Sciatic nerve (tissue), 2 donors: ENCODE measurements at places on chromosomes 7 and 10. TPM values are rescaled to one million over a fixed set of nuclear protein-coding genes. Genes with fewer than 3 reads are reported as not detected.

Gene NKX2-3
- total RNA-seq = not detected

DNA sequence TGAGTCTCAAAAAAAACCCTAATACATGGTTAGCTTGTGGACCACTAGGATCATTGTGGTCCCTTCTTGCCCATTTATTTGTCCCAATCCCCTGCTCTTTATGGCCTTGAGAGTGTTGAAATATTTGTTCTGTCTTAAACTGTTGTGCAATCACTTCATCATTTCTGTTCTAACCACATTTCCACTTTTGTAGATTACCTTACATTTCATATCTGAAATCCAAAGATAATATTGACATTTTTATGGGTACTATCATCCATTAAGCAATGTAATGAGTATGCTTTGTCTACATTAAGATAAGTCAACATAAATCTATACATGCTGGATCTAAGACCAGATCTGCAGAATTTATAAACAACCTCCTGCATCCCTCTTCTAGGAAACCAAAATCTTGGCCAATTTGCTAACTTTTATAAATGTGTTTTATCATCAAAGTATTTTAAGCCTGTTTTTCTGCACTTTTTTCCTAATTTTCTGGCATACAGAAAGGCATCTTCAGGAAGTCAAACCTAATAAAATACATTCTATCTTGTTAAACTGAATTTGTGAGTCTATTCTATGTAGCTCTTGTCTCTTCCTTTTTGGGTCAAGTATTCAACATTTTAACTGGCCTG is 359.4 kb upstream of the CELF2 start:
- no peak for DNase-seq

DNA sequence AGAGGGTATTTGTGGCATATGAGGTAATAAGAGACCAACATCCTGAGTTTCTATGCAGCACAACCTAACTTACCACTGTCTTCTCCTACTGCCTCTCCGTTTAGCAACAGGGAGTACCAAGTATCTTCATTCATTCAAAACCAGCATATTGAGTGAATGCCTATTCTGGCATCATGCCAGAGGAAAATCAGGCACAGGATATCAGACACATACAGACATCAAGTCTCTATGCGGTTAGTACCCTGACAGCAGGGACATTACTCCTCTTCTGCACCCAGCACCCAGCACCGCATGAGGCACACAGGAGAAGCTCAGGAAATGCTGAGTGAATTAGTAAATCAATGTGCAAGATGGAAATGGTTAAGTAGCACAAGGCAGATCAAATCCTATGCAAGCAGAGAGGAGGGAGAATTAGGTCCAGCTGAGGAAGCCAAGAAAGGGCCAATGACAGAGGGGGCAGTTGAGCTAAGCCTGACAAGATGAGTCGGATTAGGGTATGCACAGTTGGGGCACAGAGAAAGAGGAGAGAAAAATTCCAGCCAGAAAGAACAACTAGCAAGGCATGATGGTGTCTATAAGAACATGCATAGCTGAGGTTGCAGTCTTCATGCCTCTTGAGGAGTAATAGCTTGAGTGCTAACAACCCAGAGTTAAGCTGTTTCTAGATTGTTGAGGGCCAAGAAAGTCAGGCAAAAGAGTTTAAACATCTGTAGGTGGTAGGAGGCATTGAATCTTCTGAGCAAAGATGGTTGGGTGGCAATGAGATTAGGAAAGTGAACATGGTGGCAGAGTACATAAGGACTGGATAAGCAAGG is 146.0 kb downstream of the PLXNA4 start:
- no peak for DNase-seq

- no peak for DNase-seq
These were observed 65.6 kb downstream of the ZNF503 start for GRCh38 chr10:75335983-75336382.

Gene TRPV6
- 0.40 TPM for total RNA-seq

GRCh38 chr10:110348336-110348735 is 43.6 kb upstream of the SMNDC1 start:
- DNase-seq = no peak

DNA sequence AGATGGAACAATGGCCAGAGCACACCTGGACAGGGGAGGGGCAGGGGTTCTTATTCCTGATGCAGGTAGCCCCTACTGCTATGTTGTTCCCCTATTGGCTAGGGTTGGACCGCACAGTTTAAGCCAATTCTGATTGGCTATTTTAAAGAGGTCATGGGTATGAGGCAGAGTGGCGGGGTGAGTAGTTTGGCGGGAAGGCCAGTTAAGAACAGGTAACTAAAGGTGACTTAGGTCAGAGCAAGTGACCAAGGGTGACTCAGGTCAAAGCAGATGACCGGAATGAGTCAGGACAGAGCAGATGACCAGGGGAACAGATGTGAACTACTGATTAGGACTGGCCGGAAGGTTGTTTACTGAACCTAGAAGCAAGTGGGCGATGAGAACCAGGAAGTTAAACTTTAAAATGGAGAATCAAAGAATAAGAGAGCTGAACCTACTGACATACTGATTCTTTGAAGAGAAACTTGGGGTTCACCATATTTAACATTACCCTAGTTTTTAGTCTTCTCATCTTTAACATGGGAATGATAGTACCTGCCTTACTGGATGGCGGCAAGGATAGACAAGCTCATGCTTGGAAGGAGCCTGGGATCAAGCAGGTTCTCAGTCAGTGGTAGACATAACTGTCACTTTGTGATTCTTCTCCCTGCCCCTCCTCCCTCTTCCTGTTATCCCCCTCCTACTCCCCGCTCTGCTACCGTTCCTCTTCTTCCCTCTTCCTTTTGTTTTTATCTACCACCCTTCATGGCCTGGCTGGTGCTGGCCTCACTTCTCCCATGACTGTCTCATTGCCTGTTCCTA is 55.0 kb downstream of the CCNY start:
- no peak for DNase-seq

GRCh38 chr10:133021963-133022775 is 65.6 kb upstream of the ADGRA1 start:
- DNase-seq = no peak

Gene CNTNAP2
- total RNA-seq = 0.49 TPM

DNA sequence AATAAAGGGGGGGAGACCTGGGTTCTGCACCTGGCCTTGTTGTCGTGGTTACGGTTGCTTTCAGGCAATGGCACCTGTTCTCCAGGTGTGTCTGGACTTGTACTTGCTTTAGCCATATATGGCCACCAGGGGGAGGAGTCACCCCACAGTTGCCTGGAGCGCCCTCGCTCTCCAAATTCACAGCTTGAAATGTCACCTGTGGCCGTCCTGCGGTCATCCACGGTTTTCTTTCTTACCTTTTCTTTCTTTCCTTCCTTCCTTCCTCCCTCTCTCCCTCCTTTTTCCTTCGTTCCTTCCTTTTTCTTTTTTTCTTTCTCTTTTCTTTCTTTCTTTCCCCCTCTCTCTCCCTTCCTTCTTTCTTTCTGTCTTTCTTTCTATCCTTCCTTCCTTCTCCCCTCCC is 157.2 kb upstream of the ZNF92 start:
- no peak for DNase-seq

DNA sequence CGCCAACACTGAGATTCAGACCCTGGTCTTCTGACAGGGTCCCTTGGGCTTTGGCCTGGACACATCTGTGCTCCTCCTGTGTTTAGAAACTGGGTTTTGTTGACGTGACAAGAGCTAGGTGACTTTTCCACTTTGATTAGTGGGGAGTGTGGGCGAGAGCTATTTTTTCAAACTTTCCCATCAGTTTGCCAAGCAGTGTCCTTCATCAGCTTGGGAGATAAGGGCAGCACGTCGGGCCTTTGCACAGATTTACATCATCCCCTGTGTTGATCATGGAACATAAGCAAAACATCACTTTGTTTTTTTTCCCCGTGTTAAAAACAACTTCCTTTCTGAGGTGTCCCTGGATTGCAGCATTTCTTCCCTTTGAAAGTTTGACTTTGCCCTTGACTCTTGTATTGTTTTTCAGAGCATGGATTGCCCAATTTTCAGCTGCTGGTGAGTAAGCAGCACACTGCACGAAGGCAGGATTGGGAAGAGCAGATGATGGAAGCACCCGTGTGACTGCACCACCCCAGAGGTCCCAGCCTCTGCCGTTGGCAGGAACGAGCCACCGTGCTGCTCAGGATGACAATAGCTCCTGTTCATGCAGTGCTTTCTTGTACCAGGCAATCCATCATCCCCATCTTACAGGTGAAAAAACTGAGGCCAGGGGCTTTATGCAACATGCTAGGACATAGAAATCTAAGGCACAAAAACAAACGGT is 6.4 kb upstream of the IGFBP1 start:
- DNase-seq = no peak

Gene GPR85
- total RNA-seq = 1.6 TPM

GRCh38 chr7:45430397-45430796 is 143.8 kb upstream of the ADCY1 start:
- DNase-seq = no peak

DNA sequence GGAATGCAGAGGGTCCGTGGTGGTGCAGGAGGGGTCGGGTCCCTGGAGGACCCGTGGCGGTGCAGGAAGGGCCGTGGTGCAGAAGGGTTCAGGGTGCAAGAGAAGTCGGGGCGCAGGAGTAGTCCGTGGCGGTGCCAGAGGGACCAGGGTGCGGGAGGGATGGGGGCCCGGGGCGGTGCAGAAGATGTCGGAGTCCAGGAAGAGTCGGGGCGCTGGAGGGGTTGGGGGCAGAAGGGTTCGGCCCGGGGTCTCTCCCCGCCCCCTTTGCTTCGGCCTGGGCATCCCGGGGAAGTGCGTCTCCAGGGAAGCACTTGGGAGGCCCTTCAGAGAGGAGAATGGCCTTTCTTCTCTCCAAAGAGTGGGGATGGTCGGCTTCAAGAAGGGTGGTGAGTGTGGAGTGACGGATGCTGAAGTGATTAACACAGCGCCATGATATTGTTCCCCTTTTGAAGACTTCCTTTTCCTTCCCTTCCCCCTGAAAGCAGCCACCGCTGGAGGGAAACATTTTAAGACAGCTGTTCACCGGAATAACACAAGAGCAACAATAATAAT is 997 bp downstream of the WDR37 start:
- DNase-seq = no peak

Gene WNT8B
- not detected for total RNA-seq

DNA sequence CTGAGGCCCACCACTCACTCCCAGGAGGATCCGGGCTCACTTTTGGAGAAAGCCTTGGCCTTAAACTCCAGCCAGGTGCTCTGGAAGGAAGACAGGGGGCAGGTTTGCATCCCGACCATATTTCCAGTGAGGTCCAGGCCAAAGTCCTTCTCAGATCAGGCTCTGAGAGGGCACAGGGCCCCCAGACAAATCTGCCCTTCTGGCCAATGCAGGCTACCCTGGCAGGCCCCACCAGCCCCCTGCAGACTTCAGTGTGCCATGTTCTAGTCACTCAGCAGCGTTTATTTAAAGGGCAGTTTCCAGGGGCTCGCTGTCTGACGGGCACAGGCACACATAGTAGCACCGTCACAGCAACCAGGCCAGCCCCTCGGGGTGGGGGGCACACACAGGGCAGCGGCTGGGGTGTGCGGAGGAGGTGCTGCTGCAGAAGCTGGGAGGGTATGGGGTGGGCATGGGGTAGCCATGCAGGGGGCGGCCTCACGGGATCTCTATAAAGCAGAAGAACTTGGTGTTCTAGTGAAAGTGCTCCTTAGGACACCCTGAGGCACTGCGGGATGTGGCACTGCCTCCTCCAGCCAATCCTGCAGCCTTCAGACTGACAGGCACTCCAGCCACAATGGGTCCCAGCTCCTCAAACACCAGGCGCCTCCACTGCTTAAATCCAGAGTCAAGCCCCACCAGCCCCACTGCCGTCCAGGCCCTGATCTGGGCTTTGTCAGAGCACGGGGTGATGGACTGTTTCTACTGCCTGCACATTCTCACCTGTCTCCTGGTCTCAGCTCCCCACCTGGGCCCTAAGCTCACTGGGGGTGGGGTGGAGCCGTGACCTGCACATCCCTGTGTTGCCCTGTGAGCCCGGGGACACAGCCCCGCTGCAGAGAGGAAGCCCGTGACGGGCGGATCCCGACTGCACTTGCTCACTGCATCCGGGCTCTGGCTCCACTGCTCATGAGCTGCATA is 9.6 kb upstream of the PYROXD2 start:
- DNase-seq = no peak

Gene PPP1R17
- not detected for total RNA-seq

GRCh38 chr7:108122181-108122580 is 8.0 kb downstream of the LAMB4 start:
- no peak for DNase-seq

GRCh38 chr10:67669978-67670377 is 26.0 kb downstream of the CTNNA3 start:
- no peak for DNase-seq

- no peak for DNase-seq
These were observed 752 bp downstream of the DRGX start for GRCh38 chr10:49394933-49395740.

- no peak for DNase-seq
These were observed 50.5 kb upstream of the BMPER start for GRCh38 chr7:33854801-33855350.

DNA sequence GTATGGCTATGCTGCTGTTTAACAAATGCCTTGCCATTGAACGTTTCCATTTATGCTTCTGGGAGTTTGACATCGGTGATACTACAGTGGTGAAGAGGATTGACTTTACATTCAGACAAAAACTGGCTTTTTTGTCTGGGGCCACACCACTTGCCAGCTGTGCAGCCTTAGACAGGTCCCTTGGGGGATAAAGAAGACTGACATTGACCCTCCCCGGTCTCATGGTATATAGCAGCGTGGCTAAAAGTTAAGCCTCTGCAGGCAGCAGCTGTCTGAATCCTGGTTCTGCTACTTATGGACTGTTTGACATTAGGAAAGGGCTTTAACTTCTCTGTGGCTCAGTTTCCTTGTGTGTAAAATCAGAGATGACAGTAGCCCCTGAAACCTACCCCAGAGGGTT is 42.0 kb upstream of the PTF1A start:
- DNase-seq = no peak

DNA sequence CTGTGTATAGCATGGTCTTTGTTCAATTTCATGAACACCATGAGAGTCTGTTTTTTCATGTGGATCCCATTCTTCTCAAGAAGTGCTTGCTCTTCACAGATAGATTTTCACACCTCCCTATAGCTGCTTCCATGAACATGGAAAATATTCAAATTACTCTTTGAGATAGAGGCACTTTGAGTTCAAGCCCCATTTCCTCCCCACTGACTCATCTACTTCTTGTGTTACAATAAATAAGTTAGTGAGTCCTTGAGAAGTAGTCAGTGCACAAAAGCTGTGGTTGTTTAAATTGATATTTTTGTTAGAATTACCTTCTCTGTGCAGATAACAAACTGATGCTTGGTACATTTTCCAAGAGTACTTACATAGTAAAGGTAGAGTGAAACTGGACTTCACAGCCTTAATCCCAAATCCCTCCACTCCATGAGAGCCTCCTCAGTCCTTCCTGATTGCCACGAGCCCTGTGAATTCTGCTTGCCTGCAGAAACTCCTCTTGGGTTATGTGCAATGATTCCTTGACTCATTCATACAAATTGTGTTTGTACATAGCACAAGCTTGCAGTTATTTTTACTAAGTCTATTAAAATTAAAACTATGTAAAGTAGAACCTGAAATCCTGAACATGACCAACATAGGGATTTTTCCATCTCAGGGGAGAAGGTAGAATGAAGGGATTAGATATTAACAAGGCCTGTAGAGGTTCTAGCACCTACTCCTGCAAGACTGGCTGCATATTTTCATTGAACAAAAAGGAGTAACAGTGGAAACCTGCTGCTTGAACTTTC is 496.2 kb downstream of the TNS3 start:
- no peak for DNase-seq

Gene DYNC1I1
- 4.3 TPM for total RNA-seq
